ENCODE measurements at places on chromosomes 7 and 10.

DNA sequence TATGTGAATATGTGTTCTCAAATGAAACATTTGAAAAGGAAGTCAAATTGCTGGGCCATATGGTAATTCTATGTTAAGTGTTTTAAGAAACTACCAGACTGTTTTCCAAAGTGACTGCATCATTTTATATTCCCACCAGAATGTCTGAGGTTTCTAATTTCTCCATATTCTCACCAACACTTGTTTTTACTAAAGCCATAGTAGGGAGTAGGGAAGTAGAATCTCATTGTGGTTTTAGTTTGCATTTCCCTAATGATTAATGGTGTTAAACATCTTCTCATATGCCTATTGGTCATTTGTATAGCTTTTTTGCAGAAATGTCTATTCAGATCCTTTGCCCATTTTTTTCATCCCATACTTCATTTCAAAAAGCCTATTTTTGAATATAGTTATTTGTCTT lies 9.1 kb upstream of the SEMA4G start:
- DNase-seq = no peak

DNA sequence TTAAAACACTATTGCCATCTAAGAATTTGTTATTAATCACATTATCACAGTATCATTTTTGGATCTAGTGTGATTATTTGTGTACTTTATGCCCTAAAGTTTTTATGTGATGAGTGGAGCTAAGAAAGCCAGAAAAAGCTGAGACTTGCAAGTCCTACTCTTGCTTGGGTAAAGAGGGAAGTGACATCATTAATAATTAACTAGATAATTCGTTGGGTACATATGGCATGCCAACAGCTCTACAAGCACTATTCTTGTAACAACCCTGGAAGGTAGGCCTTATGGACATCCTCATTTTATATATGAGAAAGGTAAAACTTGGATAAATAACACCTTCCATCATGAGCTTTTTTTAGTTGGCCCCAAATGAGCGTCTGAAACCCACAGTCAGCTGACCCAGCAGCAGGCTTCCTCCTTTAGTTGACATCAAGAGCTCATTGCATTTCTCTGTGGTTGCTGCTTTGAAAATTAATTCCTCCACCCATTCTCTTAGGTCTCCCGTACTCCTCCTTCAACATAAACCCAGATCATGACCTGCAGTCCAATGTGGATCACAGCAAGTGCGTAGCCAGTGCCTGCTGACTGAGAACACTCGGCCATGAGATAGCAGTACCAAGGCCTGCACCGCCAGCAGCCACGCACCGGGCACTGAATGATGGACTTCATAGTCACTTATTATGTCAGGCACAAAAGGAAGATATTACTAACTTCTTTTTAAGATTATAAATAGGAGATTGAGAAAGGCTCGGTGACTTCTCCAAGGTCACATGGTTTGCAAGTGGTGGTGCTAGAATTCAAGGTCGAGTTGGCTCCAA lies 292.0 kb upstream of the AOAH start:
- no peak for DNase-seq

- no peak for DNase-seq
Measured at GRCh38 chr10:118167056-118167700, 120.4 kb upstream of the RAB11FIP2 start.

DNA sequence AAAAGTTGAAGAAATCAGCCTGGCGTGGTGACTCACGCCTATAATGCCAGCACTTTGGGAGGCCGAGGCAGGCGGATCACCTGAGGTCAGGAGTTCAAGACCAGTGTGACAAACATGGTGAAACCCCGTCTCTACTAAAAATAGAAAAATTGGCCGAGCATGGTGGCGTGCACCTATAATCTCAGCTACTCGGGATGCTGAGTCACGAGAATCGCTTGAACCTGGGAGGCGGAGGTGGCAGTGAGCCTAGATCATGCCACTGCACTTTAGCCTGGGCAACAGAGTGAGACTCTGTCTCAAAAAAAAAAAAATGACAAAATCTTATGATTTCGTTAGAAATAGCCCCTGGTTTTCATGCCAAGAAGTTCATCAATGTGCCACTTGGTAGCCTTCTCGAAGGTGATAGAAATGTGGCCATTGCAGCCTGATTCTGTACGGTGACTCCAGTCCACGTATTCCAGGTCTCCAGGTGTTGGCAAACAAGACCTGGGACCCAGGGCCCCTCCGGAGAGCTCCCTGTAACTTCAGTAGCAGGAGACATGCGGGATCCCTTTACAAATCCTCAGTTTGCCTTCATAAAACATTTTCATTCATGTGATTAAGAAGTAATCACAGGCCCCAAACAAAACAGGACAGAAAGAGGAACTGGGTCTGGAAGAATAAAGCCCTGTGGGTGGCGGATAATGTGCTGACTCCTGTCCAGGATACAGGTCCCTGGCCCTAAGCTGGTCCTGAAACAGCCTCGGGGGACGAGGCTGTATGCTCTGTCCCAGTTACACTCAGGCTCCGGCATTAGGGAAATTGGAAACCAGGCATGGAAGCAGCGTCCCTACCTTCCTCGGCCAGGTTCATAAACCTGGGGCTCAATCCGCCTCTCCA lies 207.3 kb upstream of the SH2B2 start:
- no peak for DNase-seq

DNA sequence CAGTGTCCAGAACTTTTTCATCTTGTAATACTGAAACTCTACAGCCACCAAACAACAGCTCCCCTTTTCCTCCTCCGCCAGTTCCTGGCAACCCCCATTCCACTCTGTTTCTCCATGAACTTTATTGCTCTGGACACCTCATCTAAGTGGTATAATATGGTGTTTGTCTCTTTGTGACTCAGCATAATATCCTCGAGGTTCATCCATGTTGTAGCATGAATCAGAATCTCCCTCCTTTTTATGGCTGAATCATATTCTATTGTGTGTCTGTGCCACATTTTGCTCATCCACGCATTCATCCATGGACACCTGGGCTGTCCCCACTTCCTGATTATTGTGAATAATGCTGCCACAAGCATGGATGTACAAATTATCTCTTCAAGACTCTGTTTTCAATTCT lies 124.4 kb upstream of the FGFR2 start:
- no peak for DNase-seq

GRCh38 chr10:101564490-101564991 lies 23.5 kb downstream of the POLL start:
- no peak for DNase-seq

DNA sequence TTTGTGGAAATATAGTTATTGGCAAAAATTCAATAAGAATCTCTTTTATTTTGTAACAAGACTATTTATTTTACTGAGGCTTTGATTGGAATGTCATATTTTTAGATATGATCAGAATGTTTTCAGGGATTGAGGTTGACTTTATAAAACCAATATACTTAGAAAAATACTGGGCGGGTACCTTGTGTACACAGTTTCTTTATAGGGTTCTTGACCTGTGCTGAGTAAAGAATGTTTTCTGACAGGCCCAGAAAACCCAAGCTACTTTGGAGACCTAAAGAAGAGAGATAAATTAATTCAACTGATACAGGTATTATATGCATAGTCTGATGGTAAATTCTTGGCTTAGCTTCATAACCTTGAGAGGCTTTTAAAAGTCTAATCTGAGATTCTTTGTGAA lies 23.9 kb upstream of the SPAM1 start:
- no peak for DNase-seq

DNA sequence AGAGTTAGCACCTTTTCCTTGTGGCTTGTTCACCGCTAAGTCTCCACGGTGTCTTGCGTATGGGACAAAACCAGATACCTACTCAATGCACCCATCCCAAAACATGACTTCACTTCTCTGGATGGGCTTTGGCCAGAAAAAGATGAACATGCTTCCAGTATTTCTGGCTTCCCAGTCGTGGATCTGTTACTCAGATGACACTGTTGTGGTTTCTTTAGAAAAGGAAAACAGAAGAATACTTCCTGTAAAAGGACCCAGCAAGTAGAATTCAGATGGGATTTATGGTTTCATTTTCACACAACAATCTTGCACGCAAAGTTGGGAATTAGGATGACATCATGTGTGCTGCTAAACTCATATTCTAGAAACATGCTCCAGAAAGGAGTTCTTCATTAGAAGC lies 216.7 kb downstream of the ADAM12 start:
- DNase-seq = no peak

DNA sequence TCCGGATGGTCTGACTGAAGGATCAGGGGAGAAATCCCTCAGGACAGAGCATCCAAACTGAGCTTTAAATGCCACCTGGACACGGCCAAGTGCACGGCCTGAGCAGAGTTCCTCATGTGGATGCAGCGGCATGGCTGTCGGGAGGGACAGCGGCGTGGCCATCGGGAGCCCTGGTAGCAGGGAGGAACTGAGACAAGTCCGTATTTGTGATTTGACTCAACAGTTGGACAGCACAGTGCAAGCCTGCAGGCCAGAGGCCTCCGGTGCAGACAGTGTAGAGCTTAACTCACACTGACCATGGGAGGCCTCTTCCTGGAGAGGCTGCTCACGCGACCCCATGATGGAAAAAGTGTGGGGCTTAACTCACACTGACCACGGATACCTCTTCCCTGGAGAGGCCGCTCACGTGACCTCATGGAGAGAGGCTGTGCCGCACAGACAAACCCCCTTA lies 207.4 kb downstream of the DIP2C start:
- DNase-seq = no peak

GRCh38 chr7:129123510-129123857 lies 21.0 kb upstream of the TSPAN33 start:
- DNase-seq = no peak

DNA sequence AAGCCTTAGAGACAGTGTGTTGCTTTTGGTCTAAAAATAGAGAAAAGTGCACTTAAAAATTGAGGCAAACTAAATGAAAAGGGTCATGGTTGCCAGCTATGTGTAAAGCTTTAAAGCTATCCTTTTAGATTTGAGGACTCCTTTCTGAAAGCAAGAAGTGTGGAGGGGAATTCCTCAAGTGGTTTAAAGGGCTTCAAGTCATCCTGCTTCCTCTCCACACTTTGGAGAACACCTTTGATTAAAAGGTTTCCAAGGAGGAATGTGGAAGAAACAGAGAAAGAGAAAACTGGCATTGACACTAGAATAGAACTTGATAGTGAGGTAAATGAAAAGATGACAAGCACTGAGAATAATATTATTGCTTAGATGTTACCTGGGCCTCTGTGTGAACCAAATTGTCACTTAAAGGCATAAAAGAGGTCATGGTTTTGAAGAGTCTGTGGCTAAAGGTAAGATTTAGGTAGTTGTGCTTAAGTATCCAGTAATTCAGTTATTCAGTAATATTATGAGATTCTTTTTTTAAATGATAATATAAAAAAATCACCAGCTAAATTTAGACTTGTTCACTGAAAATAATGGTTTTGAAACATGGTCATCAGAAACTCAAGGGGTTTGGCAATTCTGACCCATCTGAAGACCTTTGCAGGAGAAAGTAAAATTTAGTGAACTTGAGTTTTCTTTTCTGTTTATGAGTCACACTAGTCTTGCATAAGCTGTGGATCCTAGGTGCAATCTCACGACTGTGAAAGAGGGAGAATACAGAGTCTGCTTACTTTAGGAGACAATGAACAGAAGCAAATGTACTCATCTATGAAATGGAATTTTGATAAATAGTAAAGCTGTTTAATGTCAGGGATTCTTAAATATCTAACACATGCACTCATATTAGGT lies 466.0 kb downstream of the KIF20B start:
- no peak for DNase-seq

GRCh38 chr7:105980645-105981396 lies 17.8 kb downstream of the CDHR3 start:
- no peak for DNase-seq

DNA sequence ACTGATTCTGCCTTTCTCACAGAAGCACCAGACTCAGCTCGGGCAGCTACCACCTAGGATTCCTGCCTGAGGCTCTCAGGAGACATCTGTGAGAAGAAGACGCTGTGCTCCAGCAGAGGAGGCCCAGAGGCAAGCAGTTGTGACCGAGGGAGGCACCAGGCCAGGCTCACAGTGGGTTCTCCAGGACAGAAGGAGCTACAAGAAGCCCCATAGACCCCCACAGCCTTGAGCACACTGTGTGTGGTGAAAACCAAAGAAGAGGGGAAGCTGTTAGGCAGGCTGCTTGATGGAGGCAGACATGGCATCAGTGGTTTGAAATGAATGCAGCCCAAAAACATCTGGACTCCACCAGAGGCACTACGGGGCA lies 198.8 kb downstream of the GRID1 start:
- DNase-seq = no peak

DNA sequence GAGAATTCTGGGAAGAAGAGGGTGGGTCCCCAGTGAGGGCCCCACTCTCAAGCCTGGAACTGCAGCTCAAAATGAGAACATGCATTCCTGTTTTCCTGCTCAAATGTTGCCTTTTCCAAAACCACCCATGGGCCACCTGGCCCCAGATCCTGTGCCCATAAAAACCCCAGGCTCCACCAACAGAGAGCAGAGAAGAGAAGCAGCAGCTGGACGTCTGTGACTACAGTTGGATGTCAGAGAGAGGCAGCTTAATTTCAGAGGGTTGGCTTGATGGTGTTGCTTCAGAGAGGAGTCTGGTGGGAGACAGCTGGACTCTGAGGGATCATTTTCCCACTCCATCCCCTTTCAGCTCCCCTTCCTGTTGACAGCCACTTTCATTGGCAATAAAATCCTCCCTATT lies 256.4 kb downstream of the FZD1 start:
- no peak for DNase-seq

- DNase-seq = no peak
Measured at GRCh38 chr7:91242097-91242844, 22.0 kb upstream of the FZD1 start.

DNA sequence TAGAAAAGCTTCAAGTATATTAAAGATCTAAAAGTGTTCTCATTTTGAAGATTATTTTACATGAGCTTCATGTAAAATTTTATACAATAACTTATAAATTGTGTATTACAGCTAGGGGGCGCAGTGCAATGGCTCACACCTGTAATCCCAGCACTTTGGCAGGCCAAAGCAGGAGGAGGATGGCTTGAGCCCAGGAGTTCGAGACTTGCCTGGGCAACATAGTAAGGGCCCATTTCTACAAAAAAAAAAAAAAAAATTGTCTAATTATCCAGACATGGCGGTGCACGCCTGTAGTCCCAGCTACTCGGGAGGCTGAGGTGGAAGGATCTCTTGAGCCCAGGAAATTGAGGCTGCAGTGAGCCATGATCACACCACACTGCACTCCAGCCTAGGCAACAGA lies 16.6 kb downstream of the ACBD5 start:
- DNase-seq = no peak

DNA sequence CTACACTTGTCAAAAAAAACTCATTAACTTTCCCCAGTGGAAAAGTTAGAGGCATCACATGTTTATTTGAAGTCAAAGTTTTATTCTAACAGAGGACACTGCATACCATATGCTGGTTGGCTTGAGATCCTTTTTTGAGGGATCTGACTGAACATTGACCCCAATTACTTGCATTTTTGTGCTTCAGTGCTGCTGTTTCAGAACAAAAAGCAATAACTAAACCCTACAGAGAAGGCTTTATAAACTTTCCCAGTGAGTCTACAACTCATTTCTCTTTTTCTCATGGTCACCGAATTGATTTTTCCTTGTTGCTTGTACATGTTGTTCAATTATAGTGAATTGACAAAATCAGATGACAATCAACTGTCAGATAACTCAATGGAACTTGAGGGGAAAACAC lies 69.3 kb upstream of the PHYHIPL start:
- no peak for DNase-seq
